ENCODE measurements at places on chromosomes 5 and 9.
A peak's percentile ranks its signal among the peaks of the same experiment; 100 is the strongest.

DNA sequence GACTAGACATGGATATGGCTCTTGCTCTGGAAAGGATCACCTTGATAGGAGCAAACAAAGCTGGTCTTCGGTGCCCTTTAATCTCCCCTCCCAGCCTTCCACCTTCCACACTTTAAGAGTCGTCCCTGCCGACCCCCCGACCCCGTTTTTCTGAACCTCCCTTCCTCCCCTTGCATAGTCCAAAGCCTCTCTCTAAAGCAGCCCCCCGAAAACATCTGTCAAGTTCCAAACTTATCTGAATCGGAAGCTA, 423 bp upstream of the NUP214 start:
- no peak for DNase-seq

DNA sequence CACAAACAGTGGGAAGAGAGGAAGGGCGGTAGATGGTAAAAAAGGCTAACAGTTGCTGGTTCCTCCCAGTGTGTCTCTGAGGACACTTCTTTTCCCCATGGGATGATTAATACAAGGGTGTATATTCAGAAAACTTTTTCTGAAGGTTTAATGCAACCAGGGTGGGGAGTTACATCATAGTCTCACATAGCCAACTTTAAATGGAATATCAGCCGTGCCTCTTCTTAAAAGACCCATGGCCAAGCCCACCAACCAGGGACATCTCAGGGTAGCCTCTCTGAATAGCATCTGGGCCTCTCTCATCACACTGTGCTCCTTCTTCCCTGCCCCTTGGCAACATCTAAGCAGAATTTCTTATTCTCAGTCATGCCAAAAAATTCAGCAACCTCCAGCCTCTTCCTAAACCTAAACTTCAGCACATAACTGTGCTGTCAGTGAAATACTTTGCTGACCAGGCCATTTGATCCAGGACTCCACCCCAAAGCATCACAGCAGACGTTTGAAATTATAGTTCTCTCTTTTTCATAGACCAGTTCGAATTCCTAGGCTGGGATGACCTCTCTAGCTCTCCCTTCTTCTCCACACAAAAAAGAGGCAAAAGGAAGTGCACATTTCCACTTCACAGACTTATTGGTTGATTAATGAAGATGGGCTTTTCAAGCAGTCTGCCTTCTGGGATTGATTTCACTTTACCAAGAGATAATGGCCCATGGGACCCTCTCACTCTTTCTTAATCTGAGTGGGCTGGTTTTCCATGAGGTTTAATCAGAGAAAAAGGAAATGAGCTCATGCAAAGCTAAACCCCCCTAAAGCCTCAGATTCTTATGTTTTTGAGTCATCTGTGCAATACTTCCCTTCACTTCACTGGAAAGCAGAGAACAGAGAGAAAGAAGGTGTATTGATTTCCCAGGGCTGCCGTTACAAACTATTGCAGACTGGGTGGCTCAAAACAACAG, 85.1 kb upstream of the RAI14 start:
- peak; percentile 75 for DNase-seq

GRCh38 chr5:120017513-120017912, 388.2 kb downstream of the FAM170A start:
- peak; percentile 20 for DNase-seq

- no peak for DNase-seq
Measured at GRCh38 chr9:126164796-126165525, 161.7 kb upstream of the MVB12B start.

GRCh38 chr5:150458802-150459557, 9.4 kb upstream of the RPS14 start:
- no peak for DNase-seq

- DNase-seq = no peak
Measured at GRCh38 chr9:132242621-132243155, 80.8 kb downstream of the NTNG2 start.

- no peak for DNase-seq
Measured at GRCh38 chr5:72917371-72917776, 38.5 kb upstream of the FCHO2 start.

DNA sequence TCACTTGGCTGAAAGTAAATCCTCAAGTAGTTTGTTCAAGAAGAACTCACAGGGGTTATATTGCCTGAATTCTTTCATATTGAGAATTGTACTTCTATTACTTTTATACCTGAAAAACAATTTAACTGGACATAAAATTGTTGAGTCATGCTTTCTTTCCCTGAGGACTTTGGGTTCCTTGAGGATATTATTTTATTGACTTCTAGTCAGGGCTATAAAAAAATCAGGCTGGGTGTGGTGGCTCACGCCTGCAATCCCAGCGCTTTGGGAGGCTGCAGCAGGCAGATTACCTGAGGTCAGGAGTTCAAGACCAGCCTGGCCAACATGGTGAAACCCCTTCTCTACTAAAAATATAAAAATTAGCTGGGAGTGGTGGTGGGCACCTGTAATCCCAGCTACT, 17.9 kb upstream of the CDC42SE2 start:
- no peak for DNase-seq

DNA sequence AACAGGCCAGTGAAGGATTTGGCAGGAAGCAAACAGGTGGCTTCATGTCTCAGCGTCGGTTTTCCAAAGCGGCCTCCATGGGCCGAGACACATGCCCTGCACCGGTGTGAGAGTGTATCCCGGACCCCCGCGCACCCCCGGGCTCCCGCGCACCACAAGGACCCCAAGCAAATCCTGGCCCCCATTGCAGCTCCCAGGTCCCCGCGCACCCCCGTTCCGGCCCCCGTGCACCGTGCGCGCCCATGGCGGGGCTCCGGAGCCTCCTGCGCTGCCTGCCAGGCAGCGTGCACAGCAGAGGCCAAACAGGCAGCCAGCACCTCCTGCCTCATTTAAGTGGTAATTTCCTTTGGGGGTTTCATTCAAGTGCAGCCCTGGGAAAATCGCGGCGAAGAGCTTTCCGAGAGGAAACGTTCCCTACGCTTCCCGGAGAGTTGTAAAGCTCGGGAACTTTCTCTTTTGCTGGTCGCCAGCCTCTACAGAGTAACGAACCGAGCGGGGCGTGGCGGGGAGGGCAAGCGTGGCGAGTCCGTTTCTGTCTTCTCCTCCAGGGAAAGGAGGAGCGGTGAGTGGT, 145.5 kb upstream of the SLC24A2 start:
- no peak for DNase-seq

GRCh38 chr9:124013309-124014210, 2.0 kb downstream of the LHX2 start:
- no peak for DNase-seq

- no peak for DNase-seq
Measured at GRCh38 chr9:95920017-95920416, 44.5 kb downstream of the ERCC6L2 start.

DNA sequence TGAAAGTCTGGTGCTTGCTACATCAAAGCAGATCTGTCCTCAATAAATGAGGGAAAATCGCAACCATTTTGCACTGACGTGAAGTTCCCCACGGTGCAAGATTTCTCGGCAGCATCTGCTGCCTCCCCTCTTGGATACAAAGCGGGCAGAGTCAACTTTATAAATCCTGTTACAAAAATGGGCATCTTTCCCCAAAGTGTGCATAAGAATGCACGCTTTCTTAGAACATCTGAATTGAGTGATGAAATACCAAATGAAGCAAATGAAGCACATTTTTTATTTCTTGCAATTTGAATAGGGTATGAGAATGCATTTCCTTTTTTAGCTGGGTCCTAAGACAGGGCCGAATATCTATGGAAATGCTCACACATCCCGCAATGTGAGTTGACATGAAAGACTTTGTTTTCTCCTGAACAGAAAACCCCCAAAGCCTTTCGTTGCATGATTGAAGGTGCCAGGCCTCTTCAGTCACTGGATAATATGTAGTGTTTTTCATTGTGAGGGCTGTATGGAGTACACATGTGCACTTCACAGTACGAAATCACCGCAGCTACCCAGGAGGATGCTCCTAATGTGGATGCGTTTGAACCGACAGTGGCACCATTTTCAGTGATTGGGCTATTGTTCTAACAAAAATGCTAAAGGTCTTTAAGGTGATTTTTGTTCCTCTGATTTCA, 19.6 kb upstream of the MAPKAP1 start:
- no peak for DNase-seq

DNA sequence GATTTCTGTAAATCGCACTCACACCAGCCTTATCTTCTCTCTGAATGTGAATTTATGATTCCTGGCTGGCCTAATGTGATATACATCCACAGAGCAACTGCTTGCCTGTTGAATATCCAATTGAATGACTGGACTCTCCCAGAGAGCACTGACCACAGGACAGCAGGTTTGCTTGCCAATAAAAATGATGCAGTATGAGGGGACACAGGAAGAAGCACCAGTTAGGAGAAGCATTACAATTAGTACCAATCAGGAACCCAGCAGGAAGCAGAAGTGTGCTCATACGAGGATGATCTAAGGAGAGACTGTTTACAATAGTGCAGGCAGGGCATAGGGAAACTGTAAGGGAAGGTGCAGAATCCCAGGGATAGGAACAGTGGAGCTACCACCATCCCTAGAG, 127.2 kb upstream of the ZNF366 start:
- DNase-seq = no peak

- DNase-seq = no peak
Measured at GRCh38 chr5:170329524-170329923, 31.9 kb upstream of the LCP2 start.

DNA sequence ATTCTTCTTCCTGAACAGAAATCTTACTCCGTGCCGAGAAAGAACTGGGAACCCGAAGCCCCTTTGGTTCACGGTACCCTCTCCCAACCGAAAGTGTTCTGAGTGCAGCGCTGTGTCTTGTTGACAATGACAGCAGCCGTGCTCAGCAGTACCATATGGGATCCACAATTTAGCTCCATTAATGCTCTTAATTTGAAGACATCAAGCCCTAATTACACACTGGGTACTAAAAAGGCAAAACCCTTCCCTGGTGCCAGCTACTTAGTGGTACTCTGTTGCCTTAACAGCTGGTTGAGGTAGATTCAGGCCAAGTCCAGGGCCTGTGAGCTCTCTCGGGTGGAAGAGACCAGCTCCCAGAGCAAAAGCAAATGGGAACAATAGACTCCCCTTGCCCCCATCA, 24.5 kb downstream of the DDX31 start:
- no peak for DNase-seq

DNA sequence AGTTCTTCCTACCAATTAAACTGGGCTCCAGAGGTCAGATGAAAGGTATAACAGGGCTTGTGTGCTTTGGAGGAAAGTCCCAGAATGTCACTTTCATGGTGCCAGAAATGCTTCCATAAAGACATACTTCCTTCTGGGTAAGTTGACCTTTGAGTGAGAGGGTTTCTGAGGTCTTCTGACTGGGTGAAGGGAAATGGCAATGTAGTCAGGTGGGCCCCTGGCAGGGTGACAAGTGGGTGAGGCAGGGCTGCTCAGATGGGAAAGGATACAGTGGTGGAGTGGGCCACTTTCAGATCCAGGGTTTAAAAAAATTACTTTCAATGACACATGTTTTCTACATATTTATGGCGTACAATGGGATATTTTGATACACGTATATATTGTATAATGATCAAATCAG, 136.5 kb upstream of the PITX1 start:
- no peak for DNase-seq

DNA sequence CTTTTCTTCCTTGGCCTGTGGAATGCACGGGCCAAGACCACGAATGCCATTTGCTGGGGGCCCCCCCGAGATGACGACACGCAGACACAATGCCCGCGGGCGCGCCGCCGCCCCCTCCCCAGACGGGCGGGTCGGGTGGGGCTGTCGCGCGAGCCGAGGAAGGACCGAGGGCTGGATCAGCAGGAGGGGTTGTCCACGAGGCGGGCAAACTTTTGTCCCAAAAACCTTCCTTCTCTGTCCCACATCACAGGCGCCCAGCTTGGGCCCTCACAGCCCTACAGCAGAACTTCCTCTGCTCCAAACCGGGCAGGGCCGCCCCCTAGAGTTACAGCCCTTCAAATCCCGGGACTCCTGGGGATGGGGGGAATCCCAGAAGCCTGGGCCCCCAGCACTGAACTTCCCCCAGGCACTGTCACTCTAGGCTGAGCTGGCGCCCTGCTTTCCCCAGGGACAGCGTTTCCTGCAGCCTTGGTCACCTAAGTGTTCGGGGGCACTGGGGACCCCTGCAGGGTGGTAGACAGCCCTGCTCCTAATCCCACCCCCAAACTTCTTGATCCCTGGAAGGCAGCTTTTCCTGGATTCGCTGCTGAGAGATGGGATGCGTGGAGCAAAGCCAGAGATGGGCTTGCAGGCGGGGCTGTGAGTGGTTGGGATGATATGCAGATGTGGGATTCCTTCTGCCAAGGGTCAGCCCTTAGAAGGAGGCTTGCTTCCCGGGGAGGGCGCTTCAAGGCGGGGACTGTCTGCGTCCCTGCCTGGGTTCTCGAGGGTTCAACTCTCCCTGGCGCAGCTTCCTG, 980 bp downstream of the COL5A1 start:
- DNase-seq = no peak

All from skeletal muscle cell (primary cell).